ENCODE measurements at places on chromosomes 5 and 9.
A peak's percentile ranks its signal among the peaks of the same experiment; 100 is the strongest.

GRCh38 chr9:76619640-76620039 is 144.6 kb upstream of the PCA3 start:
- no peak overlapping the region for H3K27ac ChIP-seq
- peaks cover 5% of the 10 kb centered on the region for H3K36me3 ChIP-seq
- no peak overlapping the region for H3K4me3 ChIP-seq
- H3K27me3 ChIP-seq = no peaks in the 10 kb centered on the region

- H3K27ac ChIP-seq = no peak overlapping the region
- H3K4me1 ChIP-seq = peaks cover 51% of the 10 kb centered on the region
- H3K27me3 ChIP-seq = peaks cover 4% of the 10 kb centered on the region
- no peak overlapping the region for H3K4me3 ChIP-seq
- no peak for DNase-seq
Measured at GRCh38 chr9:89476546-89476945, 21.4 kb downstream of the SEMA4D start.

- no peak overlapping the region for H3K27ac ChIP-seq
- no peak overlapping the region for H3K4me3 ChIP-seq
- no peak for DNase-seq
Measured at GRCh38 chr5:7848296-7848695, 2.6 kb downstream of the CFAP90 start.

GRCh38 chr9:94921656-94922055 is 195.2 kb downstream of the AOPEP start:
- H3K27me3 ChIP-seq = peaks cover 8% of the 10 kb centered on the region
- no peak for DNase-seq
- peak overlapping the region; percentile 91 for H3K27ac ChIP-seq
- H3K36me3 ChIP-seq = peaks cover 13% of the 10 kb centered on the region
- peaks cover 84% of the 10 kb centered on the region for H3K4me1 ChIP-seq

GRCh38 chr9:463455-464171 is 248.9 kb downstream of the DOCK8 start:
- DNase-seq = no peak
- H3K36me3 ChIP-seq = peaks cover 12% of the 10 kb centered on the region
- no peaks in the 10 kb centered on the region for H3K27me3 ChIP-seq
- H3K27ac ChIP-seq = peak overlapping the region; percentile 27

DNA sequence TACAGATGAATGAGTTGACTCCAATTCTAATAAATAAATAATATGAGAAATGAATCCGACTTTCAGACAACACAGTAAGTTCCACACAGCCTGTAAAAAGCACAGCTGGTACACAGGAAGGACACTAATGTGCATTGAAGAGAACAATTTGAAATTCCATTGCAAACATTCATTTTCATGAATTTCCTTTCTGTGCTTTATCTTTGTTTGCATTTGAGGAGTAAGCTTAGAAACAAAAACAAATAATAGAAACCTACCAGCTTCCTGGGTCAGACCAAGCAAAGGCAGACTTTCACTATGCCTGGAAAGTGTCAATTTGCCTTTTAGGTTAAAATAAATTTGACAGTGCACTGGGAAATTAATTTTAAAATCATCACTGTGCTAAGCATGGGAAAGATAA is 143.8 kb upstream of the VLDLR start:
- no peak overlapping the region for H3K27ac ChIP-seq
- peaks cover 38% of the 10 kb centered on the region for H3K4me1 ChIP-seq
- no peaks in the 10 kb centered on the region for H3K36me3 ChIP-seq

Measured in nephron progenitor cell (in vitro differentiated cells).